NCI-H526 treated with DMSO at 0.1 percent for 48 hours (cell line): ENCODE measurements at places on chromosomes 5 and 9.

GRCh38 chr5:149301049-149301743, 29.5 kb downstream of the AFAP1L1 start:
- DNase-seq: no peak

DNA sequence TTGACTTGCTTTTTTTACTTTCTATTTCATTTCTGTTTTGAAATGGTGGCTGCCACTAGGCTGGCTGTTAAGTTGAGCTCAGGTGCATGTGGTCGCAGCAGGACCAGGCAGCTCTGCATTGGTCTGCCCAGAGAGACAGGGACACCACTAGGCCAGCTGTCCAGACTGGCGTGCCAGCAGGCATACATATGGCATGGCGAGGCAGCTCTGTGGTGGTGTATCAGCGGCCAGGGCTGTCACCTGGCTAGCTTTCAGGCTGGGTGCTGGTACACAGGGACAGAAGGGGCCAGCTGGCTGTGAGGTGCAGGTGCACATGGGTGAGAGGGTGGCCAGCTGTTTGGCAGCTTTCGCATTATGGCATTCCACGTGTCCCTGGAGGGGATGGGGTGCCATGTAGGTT, 654.0 kb upstream of the ACO1 start:
- DNase-seq: no peak

DNA sequence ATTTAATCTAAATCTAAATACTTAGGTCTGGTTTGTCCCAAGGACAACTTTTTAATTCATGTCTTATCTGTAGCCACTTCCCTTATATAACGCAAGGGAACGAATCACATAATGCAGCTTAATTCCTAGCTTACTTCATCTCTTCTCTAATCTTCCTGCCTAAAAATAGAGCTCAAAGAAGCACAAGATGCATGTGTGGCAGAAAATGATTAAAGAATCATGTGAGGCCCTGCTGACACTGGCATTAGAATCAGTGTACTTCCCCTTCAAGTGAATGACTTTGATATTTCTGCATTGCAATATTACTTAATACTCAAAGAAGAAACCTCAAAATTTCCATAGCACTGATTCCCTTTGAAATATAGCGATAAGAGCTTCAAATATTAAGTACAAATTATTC, 317.9 kb upstream of the FTMT start:
- no peak for DNase-seq

DNA sequence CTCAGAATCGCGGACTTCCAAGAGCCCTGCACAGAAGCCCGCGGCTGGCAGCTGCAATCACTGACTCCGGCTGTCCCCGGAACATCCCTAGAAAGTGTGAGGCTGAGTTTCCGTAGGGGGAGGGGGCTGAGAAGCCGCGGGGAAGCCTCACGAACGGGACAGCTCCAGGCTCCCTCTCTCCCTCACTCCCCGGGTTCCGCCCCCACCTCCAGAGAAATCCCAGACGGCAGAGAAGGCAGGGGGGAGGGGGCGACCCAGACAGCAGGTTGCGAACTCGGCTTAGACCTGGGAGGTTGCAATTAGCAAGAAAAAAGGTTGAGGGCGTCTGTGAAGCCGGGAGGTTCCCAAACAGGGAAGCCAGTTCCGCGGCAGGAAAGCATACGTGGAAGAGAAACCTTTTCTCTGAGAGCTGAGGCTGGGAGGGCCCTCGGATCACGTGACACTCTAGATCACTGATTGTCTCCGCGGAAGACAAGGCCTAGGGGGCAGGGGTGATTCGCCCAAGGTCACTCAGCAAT, 73.8 kb upstream of the CPLX2 start:
- DNase-seq: peak; percentile 60

GRCh38 chr9:8868632-8869031, 1069.1 kb upstream of the DMAC1 start:
- no peak for DNase-seq

- DNase-seq: peak; percentile 28
Measured at GRCh38 chr5:36397901-36398536, 96.3 kb upstream of the RANBP3L start.
